D721Med (cell line): ENCODE measurements at places on chromosomes 13 and 19.

- DNase-seq, result no peak
Observed at GRCh38 chr13:94119360-94119936, 360.0 kb downstream of the DCT start.

DNA sequence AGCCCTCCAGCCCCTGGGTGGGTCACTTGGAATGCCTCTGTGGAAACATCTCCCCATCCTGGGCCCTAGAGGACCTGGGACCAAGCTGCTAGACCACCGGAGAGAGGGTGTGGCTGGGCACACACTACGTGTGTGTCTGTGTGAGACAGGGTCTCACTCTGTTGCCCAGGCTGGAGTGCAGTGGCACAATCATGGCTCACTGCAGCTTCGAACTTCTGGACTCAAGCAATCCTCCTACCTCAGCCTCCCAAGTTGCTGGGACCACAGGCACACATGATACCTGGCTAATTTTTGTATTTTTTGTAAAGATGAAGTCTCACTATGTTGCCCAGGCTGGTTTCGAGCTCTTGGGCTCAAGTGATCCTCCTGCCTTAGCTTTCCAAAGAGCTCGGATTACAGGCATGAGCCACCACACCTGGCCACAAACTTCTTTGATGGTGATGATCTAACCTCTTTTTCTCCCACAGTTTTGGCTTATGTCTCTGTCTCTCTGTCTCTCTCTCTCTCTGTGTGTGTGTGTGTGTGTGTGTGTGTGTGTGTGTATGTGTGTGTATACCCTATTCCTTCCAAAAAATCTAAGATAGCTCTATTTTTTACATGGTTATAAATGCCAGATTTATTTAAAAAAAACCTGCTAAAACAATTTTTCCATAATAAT lies 32.1 kb upstream of the SLC7A9 start:
- no peak for DNase-seq

GRCh38 chr13:99366075-99366987 lies 59.1 kb upstream of the GPR183 start:
- DNase-seq, result no peak

DNA sequence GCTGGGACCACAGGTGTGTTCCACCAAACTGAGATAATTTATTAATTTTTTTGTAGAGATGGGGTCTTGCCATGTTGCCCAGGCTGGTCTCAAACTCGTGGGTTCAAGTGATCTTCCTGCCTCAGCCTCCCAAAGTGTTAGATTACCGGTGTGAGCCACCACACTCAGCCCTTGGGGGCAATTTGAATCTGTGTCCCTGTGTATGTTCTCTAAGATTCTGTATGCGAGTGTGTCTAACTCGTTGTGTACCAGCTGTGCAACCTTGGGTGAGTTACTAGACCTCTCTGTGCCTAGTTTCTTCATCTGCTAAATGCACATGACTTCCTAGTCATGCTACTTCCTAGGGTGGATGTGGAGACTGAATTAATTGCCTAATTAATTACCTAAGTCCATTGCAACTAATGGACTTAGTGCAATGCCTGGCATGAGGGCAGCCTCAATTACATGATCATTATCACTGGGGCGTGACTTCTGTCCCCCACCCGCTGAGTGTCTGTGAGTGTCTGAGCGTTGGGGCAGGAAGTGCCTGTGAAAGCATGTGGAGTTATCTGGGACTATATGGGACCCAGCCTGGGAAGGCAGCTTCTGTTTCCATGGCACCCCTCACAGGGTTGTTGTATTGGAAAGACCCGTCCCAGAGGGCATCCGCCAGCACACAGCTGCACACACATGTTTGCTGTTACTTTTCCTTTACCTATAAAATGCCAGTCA lies 1.8 kb upstream of the NCCRP1 start:
- no peak for DNase-seq

DNA sequence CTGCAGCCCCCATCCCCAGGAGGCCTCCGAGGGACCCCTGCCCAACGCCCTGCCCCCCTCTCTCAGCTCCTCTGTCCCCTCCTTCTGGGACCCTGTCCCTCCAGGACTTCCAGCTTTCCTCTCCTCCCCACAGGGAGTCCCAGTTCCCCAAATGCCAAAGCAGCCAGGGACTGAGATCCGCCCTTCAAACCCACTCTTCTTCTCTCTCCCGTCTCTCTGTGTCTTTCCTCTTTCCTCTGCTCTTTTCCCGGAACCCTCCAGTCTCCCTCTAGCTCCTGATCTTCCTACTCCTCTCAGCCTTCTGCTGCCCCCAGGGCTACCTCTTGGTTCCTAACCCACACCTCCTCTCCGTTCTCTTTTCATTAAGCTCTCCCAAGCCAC lies 377 bp downstream of the CA11 start:
- no peak for DNase-seq

GRCh38 chr13:101846701-101847100 lies 394.2 kb downstream of the ITGBL1 start:
- DNase-seq, result no peak

DNA sequence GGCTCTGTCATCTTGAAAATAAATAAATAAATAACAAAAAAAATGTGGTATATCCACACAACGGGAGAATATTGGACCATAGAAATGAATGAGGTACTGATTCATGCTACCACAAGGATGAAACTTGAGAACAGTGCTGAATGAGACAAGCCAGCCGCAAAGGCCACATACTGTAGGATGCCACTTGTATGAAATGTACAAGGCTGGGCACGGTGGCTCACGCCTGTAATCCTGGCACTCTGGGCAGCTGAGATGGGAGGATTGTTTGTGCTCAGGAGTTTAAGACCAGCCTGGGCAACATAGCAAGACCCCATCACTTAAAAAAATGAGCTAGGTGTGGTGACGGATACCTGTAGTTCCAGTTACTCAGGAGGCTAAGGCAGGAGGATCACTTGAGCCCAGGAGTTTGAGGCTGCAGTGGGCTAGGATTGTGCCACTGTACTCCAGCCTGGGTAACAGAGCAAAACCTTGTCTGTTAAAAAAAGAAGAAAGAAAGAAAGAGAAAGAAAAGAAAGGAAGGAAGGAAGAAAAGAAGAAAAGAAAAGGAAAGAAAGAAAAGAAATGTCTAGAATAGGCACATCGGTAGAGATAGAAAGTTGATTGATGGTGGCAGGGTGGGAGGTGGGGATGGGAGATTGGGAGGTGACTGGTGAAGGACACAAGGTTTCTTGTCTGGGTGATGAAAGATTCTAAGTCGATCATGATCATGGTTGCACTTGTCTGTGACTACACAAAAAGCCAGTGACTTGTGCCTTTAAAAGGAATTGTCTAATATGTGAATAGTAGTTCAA lies 20.3 kb downstream of the HPN start:
- no peak for DNase-seq

DNA sequence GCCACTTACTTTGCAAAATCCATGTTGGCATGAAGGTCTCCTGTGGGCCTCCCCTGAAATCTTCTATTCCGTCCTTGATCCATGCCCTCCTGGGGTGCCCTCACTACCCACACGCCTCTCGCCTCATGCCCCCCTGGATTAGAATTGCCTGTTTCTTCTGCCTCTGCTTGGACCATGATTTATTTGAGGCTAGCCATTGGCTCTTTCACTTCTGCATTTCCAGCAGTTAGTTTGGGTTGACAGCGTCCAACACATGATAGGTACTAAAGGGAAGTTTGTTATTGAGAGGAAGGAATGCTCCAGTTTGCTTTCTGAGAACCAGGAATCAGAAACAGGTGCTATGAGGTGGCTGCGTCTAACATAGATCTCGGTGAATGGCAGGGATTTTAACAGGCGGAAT lies 30.5 kb upstream of the TPTE2 start:
- no peak for DNase-seq

DNA sequence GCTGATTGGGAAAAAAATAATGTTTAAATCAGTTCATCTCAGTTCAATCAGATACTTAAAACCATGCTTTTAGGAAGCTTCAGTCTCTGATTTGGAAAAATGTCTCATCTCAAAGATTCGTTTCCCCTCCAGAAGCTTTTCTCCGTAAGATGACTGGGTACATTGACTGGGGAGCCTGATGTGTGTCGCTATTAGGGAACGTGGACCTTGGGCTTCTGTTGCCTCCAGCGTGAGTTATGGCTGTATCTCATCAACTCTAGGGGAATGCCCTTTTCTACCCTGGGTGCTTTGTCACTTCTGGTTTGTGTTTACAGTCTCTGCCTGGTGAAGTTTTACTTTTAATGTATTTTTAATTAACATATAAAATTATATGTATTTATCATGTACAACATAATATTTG lies 635.5 kb upstream of the GPC6 start:
- DNase-seq, result no peak

GRCh38 chr13:38921081-38921480 lies 69.5 kb downstream of the STOML3 start:
- no peak for DNase-seq
